ENCODE measurements at places on chromosomes 7 and 10.

DNA sequence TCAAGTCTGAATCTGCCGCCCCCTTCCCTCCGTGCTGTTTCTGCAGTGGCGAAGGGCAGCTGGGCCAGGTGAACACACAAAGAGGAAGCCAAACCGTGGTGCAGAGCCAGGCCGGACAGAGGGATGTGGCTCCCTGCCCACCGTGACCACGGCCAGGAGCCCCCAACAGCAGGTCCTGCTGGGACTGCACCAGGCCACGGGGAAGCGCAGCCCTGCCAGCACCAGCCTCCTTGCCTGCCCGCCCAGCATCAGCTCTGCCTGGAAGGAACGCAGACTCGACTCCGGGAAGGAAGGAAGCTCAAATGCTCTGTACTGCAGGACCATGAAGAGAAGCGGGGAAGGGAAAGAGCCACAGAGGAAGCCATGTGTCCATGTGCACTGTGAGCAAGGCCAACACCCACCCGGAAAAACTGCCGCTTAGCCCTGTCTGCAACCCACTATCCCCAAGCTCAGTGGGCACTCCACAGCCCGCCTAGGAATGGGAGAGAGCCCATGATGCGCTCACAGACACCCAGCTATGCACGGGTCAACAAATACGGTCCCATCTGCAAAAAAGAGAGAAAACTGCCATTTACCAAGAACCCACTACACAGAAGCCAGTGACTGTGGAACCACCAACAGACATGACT, 19.0 kb downstream of the GPER1 start:
- no peak for DNase-seq

GRCh38 chr10:10361301-10361885, 656.3 kb upstream of the CELF2 start:
- DNase-seq, result no peak

- no peak for DNase-seq
These were observed 31.6 kb downstream of the TMEM120A start for GRCh38 chr7:75962607-75963380.

GRCh38 chr10:63812501-63812900, 291.3 kb downstream of the REEP3 start:
- no peak for DNase-seq

- no peak for DNase-seq
These were observed 386.1 kb upstream of the COBL start for GRCh38 chr7:51702673-51703072.

DNA sequence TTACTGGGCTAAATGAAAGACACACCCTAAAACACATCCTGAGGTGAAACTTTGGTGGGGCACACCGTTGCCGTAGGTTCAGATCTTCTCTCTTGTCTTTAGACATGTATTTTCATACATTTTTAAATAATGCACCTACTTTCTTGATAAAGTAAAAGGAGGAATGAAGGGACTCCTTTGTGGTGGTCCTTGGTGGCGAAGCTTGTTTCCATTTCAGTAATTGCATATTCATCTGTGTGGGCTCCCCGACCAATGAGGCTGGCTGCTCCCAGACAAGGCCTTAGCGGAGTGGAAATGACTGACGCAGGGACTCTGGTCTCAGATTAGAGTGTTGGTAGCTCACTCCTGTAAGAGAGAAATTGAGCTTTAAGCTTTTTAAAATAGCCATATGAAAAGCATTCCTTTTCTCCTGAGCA, 815 bp downstream of the CCSER2 start:
- peak; percentile 45 for DNase-seq

DNA sequence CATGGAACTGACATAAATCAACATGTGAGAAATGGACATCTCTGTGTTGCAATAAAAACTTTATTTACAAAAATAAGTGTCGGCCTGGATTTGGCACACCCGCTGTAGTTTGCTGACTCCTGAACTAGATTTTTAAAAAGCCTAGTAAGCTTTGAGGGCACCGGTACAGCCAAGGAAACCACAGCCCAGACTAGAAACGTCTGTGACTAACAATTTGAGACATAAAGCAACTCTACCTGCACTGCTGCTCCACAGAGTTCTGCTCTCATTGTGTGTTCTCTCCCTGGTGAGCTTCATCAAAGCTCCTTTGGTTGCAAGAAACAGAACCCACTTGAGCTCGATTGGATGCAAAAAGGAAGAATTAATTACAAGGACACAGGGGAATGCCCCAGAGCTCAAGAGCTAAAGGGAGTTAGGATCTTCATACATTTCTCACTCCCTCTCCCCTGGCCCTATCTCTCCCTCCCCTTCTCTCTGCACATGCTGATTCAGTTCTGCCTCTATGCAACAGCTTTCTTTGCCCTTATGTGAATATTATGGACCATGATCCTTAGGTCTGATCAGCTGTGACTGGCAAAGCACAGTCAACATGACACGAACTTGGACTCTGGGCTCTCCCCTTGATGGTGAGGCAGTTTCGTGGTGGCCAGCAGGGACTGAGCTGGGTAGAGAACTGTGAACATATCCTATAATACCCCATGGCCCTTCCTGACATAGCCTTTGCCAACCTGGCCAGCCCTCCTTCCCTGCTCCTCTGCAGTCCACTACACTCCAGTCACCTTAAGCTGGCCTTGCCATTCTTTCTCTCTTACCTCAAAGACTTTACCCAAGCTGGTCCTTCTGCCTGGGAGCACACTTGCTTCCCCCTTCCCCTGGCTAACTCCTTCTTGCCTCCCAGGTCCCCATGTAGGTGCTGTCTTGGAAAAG, 77.5 kb upstream of the YAE1 start:
- no peak for DNase-seq

DNA sequence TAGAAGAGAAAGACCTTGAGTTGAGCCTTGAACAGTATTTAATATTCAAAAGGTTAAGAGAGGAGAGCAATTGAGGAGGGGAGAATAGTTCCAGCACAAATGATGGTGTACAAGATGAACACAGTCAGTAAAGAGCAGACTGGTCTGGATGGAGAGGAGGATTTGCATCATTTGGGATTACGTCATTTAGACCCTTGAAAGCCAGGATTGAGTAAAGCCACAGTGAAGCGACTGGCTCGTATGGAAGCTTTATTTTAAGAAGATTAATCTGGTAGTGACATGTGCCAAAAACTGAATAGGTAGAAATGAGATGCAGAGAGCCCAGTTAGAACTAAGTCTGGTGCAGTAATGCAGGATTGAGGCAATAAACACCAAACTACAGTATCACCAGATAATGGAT, 52.6 kb downstream of the TRUB1 start:
- no peak for DNase-seq

DNA sequence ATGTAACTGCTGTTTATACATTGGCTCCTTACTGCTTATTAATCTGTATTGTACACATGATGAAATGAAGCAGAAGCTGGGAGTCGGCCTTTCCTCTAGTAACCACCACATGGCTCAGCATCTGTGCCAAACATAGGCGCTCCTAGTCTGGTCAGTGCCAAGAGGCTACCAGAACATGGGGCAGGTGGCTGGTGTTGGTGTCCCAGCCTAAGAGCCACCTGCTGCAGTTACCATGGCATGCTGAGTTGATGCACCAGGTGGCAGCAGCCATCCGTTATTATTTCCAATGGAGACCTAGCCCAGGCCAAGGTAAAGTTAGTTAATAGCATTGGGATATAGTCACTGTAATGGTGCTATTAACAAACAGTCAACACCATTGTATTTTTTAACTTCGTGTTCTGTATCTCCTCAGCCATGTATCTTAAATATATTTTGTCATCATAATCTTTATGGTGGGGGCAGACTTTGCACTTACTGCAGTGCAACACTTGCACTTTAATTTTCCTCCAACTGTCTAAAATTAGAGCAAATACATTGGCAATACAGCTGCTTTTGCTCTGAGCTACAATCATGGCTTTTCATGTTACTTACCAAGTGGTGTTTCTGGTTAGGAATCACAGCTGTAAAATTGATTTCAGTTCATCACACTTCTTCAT, 33.1 kb downstream of the HBP1 start:
- peak; percentile 63 for DNase-seq

DNA sequence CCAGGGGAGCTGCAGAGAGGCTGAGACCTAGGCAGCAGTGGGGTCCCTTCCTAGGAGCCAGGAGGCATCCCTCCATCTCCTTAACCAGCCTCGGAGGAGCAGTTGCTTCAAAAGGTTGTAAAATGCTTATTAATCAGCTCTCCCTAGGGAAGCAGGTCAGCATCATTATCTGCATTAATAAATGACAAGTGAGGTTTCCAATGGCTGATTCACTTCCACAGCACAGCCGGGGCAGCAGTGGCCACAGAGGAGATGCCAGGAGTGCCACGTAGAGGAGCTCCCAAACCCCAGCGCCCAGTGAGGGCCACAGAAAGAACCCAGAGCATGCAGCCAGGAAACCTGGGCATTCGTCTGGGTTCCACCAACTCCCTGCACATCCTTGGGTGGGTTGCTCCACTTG, 8.2 kb upstream of the NPFFR1 start:
- no peak for DNase-seq

- no peak for DNase-seq
These were observed 185.1 kb upstream of the NOBOX start for GRCh38 chr7:144588559-144589051.

GRCh38 chr7:105791926-105792325, 84.5 kb downstream of the ATXN7L1 start:
- no peak for DNase-seq

- no peak for DNase-seq
These were observed at the start of gene CYP17A1 for GRCh38 chr10:102837230-102837721. TSS of gene CYP17A1 (minus strand) at chr10:102837413. CDS start at chr10:102837361, 52 bp downstream.

- peak; percentile 60 for DNase-seq
These were observed 214.7 kb upstream of the SLC26A5 start for GRCh38 chr7:103660455-103661371.

- DNase-seq, result no peak
These were observed 5.1 kb upstream of the BAZ1B start for GRCh38 chr7:73526896-73527821.

DNA sequence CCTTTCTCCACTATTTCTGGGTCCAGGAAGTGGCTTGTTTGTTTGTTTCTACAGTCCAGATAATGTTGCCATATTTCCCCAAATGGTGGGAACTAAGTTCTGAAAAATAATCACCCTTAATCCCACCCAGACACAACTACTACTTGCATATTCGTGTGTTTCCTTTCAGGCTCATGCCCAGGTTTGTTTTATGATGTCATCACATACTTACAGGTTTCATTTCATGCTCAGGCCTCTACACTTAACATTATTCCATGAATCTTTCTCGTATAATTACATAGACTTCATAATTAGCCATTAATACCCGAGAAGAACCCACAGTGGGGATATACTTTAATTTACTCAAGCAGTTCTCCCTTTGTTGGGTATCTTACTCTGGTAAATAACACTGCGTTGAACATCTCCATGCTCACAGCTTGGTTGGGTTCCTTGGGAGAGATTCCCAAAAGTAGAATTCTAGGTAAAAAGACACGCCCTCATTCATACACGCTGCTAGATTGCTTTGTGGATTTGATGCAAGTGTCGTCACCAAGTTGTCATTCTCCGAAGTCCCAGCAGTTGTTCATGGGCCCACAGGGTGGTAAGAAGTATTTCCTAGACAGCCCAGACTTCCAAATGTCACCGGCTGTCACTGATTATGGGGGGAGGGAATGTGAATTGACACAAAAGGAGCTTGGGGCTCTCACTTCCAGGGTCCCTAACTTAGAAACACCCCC, 42.6 kb downstream of the UNC5B start:
- no peak for DNase-seq

DNA sequence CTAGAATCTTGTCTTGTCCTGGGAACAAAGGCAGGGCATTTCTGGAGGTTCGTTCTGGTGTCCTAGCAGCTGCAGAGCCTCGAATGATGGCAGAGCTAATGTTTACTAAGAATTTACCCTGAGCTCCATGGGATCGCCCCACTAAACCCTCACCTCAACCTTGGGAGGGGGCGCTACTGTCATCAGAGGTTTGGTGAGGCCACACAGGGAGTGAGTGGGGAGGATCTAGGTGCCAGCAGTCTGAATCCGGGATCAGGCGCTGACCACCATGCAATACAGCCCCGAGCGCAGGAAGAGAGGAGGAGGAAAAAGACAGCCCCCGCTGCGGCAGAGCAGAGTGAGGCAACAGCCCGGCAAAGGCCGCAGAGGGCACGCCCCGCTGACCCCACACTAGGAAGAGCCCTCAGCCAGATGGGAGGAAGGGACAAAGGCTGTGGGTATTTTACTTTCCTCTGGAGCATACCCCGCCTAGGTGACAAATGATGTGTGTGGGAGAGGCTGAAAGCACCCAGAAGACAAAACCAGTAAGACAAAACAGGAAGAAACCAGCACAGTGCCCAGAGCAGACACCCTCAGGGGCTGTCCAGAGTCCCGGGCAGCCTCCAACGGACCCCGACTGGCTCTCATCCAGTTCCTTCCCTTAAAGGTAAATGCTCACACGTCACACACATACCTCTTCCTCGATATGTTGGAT, 103.5 kb downstream of the FAM53B start:
- no peak for DNase-seq

GRCh38 chr10:23375366-23375765, 30.8 kb upstream of the C10orf67 start:
- no peak for DNase-seq

DNA sequence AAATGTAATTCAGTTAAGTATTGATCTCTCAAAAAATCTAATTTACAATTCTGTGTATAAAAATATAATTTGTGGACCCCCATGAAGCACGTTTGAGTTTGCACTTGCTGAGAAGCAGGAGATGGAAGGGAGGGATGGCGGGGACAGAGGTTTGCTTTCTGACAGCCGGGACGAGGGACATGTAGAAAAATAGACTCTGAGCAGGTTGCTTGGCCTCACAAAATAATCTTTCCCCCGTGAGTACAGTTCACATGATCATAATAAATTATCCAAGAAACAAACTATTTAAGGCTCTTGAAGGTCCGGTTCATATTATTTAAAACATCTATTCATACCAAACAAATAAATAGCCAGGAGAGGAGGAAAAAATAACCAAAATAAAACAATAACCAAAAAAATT, 10.0 kb downstream of the SHH start:
- DNase-seq, result no peak

- no peak for DNase-seq
These were observed 34.7 kb downstream of the MINDY4 start for GRCh38 chr7:30805931-30806330.

DNA sequence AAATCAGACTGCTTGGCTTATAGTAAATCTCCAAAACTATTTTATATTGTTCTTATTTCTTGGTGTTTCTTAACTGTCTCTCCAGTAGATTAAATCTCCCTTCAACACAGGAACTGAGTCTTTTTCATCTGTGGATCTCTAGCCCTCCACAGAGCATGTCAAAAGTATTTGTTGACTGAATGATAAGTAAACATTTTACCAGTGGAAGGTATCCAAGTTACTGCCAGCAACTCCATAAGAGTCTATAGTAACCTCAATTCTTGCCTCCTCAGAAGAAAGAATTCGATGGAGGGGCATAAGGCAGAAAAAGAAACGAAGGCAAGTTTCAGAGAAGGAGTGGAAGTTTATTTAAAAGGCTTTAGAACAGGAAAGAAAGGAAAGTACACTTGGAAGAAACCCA, 293.9 kb upstream of the DKK1 start:
- no peak for DNase-seq

GRCh38 chr7:44712012-44712411, 36.6 kb upstream of the ZMIZ2 start:
- no peak for DNase-seq

All from HAP-1 (cell line).